ENCODE measurements at places on chromosomes 11 and 22.

DNA sequence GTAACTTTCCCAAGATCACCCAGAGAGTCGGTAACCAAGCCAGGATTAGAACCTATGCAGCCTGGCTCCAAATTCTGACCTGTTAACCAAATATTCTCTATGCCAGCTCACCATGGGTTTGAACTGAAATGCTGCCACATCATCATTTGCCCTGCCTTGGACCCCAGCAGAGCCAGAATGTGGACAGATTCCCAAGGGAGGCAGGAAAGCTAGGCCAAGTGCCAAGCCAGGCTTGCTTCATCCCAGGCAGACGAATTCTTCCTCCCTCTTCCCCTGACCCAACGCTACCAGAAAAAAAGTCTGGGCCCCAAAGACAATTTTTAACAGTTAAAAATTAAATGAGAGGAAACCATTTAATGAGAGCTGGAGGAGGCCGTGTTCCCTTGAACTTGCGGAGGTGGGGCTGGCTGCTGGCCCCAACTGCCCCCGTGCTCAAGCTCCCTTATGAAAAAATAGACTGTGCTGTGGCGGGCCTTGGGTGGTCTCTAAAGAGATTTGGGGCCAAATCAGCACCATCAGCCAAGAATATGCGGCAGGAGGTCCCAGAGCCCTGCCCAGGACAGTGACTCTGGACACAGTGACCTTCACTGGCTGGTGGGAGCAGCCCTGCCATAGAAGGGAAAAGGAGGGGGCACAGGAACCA lies 184.1 kb upstream of the SYT13 start:
- no peak for DNase-seq

DNA sequence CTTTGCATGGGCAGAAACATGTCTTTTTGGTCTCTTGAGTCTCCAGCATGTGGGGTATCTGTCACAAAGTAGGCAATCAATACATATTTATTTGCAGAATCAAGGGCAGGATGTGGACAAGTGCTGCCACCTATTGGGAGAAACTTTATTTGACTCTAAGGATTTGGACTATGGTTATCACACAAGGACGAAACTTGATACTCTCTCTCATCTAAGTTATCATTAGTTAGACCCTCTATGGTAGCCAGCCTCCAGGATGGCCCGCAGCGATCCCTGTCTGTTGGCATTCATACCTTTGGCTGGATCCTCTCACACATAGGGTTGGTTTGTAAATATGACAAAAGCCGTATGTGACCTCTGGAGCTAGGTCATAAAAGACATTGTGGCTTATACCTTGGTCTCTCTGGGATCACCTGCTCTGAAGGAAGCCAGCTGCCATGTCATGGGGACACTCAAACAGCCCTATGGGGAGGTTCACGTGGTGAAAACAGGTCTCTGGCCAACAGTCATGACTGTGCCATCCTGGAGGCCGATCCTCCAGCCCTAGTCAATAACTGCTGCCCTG lies 1.1 kb upstream of the FBXO7 start:
- peak; percentile 83 for DNase-seq

GRCh38 chr11:76008474-76008873 lies 193.5 kb downstream of the UVRAG start:
- no peak for DNase-seq

- DNase-seq = peak; percentile 91
Observed at GRCh38 chr11:126416542-126417090, 61.1 kb downstream of the ST3GAL4 start.
